CD4-positive, alpha-beta T cell treated with Interleukin-4 for 4 hours (primary cell): ENCODE measurements at places on chromosomes 11 and 22.

GRCh38 chr22:40535642-40536041, 100.9 kb downstream of the MRTFA start:
- DNase-seq, result no peak

DNA sequence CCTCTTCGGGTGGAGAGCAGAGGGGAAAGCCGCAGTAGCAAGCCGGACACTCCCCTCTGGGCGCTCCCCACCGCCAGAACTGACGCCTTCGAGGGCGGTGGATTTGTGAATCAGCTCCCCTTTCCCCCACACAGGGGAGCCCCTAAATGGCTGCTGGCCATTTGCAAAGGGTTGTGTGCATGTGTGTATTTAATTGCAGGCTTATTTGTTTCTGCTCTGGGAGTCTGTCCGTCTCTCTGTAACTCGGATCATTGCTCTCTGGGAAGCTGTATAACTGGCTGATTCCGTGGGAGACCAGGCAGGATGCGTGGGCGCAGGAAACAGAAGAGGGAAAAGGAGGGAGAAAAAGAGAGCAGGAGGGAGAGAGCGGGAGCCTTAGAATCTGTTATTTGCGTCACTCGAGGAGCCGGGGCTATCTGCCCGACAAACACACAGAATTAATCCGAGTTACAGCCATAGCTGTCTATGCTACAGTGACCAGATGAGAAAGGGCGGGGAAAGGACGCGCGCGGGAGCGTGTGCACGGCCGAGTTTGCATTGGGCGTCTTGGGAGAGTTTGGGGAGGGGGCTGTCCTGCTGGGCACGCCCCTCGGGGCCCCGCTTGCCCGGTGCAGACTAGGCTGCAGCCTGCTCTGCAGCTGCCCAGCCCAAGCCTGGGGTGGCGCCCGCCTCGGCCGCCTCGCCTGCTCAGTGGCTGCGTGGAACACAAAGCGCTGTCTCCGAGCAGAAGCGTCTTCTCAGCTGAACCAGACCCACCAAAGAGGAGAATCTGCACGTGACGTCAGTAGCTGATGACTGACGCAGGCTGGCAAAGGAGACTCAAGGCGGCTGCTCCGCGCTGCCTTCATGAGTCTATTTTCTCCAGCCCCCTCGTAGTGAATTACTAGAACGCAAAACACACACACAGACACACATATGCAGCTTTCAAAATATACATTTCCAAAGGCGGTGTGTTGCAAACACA, 105.3 kb upstream of the HSD17B12 start:
- no peak for DNase-seq

DNA sequence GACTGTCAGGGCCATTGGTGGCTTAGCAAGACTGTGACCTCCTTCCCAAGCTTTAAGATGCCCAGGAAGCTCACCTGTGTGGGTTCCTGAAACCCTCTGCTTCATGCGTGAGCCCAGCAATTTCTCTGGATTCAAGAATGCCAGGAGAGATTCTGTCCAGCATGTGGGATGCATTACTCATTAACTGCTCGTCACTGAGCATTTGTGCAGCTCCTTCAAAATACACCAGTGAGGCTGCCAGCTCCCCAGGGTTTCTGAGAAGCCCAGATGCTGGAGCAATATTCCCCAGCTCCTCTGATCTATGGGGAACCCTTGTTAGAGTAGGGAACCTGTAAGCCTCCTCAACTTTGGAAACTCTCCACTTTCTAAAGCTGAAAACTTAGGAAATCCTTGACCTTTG, 126.5 kb downstream of the CHST1 start:
- no peak for DNase-seq

DNA sequence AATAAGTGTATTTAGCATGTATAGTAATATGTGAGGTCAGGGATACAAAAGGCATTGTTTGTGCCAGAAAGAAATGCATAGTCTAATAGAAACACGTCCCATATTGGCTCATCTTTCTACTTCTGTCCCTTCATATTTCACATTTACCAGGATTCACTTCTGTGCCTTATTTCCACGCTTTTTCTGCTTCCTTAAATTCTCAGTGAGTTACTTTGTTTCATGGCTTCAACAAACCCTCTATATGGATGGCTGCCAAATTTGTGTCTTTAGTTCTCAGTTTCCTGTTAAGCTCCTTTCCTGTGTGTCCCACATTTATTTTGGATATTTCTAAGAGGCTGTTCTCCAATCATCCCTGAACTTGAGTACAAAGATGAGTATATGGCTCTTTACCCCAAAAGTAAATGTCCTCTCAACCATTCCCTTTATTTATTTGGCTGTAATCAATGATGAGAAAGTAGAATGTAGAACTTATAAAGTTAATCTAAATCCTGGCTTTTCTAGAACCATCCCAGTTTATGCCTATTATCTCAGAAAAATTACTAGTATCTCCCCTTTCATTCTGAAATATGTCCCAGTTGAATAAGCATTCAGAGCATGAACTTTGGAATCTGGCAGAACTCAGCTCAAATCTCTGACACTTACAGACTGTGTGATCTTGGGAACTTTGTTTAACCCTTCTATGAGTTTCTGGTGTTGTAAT, 23.5 kb downstream of the OR8B12 start:
- no peak for DNase-seq

- DNase-seq, result no peak
Observed at GRCh38 chr22:47091246-47091651, 328.8 kb downstream of the TBC1D22A start.
